ENCODE measurements at places on chromosomes 6 and 20. TPM values are rescaled to one million over a fixed set of nuclear protein-coding genes. Genes with fewer than 3 reads are reported as not detected.

The TFB1M gene
- total RNA-seq = 26.1 TPM

The LHFPL5 gene
- total RNA-seq = 0.07 TPM

The GRM1 gene
- total RNA-seq = not detected

The CLVS2 gene
- total RNA-seq = not detected

The MEI4 gene
- under 0.01 TPM for total RNA-seq

The MRAP2 gene
- under 0.01 TPM for total RNA-seq

The KIF25 gene
- total RNA-seq = not detected

The GSTA4 gene
- 13.9 TPM for total RNA-seq

The GABRR2 gene
- total RNA-seq = 0.14 TPM

The GUCA1A gene
- not detected for total RNA-seq

The OPN5 gene
- not detected for total RNA-seq

The MLN gene
- not detected for total RNA-seq

The NKX2-2 gene
- total RNA-seq = not detected

The HSPA12B gene
- total RNA-seq = not detected

The C6orf141 gene
- 22.6 TPM for total RNA-seq

The CALHM4 gene
- total RNA-seq = not detected

The EDN3 gene
- not detected for total RNA-seq

The MATN4 gene
- 0.14 TPM for total RNA-seq

The APCDD1L gene
- under 0.01 TPM for total RNA-seq

The COL9A1 gene
- total RNA-seq = not detected

The ZNF343 gene
- 10.6 TPM for total RNA-seq

The IYD gene
- total RNA-seq = not detected

The RPL10A gene
- 1,863 TPM for total RNA-seq

The TMEM200A gene
- total RNA-seq = under 0.01 TPM

The CNBD2 gene
- total RNA-seq = 1.1 TPM

The SYNDIG1 gene
- total RNA-seq = not detected

The SLC32A1 gene
- total RNA-seq = not detected

The SLC17A4 gene
- total RNA-seq = not detected

The IMPG1 gene
- not detected for total RNA-seq

The STK4 gene
- total RNA-seq = 43.4 TPM

The ADGB gene
- not detected for total RNA-seq

The NKX2-4 gene
- not detected for total RNA-seq

The RIPK1 gene
- total RNA-seq = 14.4 TPM

The HLA-DOB gene
- 1.0 TPM for total RNA-seq
